ENCODE measurements at places on chromosomes 5 and 9. TPM values are rescaled to one million over a fixed set of nuclear protein-coding genes. Genes with fewer than 3 reads are reported as not detected.

DNA sequence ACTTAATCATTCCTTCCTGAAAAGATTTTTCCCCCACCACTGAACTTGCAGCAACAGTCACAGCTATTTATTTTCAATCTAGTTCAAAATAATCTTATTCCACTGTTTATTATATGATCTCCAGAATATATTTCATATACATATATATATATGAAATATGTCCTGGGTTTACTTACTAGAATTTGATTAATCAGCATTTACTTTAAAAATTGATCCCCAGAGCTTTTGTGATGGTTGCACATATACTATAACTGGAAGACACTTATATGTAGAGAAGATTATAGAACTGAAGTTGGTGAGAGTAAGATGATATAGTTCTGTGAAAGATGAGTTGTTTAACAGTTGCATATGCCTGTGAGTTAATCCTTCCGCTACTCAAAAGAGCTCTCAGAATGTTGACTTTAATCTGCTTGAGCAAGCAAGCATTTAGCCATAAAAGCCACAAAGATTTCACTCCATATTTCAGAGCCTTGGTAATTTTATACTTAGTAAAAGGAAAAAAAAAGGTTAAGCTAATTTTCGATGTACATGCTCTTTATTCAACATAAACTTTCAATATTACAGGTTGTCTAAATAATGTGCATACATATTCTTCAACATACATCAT is 399.3 kb upstream of the CDH9 start:
- no peak for DNase-seq

DNA sequence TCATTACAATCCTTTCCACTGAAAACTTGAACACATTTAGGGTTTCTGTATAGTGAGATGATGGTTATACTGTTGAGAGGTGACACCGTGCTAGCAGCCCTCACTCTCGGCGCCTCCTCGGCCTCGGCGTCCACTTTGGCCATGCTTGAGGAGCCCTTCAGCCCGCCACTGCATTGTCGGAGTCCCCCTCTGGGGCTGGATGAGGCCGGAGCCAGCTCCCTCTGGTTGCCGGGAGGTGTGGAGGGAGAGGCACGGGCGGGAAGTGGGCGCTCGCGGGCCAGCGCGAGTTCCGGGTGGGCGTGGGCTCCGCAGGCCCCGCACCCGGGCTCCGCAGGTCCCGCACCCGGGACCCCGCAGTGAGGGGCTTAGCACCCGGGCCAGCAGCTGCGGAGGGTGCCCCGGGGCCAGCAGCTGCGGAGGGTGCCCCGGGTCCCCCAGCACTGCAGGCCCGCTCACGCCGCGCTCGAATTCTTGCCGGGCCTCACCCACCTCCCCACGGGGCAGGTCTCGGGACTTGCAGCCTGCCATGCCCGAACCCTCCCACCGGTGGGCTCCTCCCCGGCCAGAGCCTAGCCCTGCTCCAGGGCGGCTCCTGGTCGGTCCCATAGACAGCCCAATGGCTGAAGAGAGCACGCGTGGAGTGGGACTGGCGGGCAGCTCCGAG is 145.9 kb upstream of the ZNF608 start:
- DNase-seq: no peak

DNA sequence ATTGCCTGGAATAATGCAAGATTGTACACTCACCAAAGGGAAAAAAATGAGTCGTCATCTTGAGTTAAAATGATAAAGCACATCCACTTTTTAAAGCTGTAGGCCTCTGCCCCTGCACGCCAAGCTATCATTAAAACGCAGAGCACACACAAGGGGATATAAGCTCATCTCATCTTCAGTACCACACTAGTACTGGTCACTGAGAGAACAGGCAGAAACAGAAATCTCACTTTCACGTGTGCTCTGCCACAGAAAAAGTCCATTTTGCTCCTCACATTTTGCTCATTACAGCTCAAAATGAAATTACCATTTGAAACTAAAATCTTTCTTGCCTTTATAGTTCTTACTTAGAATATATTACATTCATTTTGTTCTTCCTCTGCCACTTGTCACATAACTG is 99.2 kb upstream of the SLC30A5 start:
- no peak for DNase-seq

GRCh38 chr9:34457266-34458012 is 931 bp downstream of the FAM219A start:
- no peak for DNase-seq

DNA sequence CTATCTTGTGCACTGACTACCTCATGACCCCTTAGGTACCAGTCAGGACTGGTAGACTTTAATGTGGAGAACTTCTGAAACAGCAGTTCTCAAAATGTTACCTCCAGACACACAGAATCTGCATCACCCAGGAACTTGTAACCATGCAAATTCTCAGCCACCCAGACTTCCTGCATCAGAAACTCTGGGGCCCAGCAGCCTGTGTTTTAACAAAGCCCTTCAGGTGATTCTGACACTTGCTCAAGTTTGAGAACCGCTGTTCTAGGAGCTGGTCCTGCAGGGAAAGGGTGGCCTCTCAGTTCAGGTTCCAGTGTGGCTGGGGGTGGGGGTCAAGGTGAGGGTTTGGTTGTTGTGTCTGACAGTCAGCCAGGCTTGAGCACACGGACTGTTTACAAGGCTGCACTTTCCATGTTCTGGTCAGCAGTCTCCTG is 28.4 kb downstream of the ZFP62 start:
- DNase-seq: no peak

GRCh38 chr5:2298781-2299180 is 416.1 kb upstream of the IRX4 start:
- no peak for DNase-seq

The PCA3 gene
- not detected for total RNA-seq

DNA sequence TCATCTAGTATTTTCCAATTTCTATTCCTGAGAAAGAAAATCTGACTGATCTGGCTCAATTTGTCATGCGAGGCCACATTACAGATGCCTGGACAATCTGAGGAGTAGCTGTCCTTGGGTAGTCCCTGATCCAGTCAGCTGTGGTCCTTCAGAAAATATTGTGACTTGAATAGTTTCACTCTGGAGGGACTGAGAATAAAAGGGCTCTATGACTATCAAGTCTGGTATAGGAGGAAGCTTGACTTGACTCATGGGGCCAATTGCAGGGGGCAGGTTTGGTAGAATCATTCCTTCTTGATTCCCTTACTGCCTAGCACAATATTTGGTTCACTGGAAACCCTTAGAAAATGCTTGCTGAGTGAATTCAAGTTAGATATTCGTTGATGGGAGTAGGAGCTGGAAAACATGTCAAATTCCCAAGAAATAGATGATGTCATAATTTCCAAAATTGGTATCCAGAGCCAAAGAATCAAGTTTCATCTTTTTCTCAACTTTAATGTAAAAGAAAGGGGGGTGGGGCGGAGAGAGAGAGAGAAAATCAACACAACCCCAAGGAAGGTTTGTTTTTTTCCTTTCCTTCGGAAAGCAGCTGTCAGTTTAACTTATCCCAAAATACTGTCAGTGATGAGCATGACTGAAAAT is 32.4 kb upstream of the STX17 start:
- no peak for DNase-seq

GRCh38 chr5:72644296-72644695 is 137.1 kb upstream of the ZNF366 start:
- DNase-seq: no peak

The NUDCD2 gene
- 23.8 TPM for total RNA-seq

DNA sequence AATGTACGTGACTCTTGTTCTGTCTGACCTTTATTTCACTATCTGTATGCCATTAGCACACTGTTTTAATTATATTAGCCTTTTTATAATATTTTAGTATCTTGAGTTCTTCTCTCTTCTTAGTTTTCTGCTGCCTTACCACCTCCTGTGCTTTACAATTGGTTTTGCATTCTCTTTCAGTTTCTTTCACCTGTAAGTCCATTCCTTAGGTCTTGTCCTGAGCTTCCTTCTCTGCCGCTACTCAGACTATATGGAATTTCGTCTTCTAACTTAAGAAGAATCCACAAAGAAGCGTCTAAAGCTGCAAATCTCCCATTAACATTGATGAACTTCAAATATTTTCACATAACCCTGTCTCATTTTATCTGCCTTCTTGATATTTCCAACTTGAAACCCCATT is 642.9 kb downstream of the MAT2B start:
- DNase-seq: no peak

DNA sequence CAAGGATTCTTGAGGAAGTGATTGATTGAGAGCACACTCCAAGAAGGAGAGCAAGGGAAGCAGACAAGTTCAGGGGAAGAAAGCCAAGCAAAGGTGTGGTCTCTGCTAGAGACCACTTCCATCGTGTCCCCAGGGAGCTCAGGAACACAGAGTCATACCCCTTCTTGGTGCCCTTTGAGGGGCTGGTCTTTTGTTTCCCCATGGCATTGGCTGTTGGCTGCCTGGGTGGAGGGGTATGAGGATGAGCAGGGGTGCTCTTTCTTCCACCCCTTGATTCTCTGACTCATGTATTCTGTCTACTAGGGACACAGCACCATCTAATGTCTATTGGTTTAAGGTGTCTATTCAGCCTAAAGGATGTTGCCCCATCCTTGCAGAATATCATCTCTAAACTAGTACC is 11.5 kb upstream of the SPOCK1 start:
- no peak for DNase-seq

GRCh38 chr5:169089343-169089742 is 211.6 kb downstream of the SLIT3 start:
- peak; percentile 44 for DNase-seq

Data from foreskin keratinocyte (primary cell).